ENCODE measurements at places on chromosomes 16 and 17.

DNA sequence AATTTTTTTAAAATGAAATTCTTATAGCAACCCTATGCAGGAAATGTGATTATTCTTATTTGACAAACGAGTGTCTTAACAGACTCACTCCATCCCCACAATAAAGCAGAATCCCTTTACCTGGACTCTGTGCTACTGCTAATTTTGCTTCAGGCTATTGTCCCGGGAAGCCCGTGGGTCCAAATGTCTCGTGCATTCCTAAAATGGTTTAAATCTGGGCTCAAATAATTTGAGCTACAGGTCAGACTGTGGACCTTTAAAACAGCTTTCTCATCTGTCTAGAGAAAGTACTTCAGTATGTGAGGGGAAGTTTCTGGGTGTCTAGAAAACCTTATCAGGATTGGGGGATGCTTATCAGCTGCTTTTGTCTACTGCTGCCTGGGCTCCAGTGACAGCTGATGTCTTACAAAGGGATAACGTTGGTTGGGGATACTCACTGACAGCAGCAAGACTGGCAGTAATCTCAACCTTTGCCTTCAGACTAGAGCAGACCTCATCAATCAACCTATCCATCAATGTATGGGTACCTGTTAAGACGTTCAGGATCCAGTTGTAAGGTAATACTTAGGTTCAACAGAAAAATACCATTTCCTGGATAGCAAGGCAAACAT is 197.9 kb upstream of the CDH11 start:
- DNase-seq: no peak

DNA sequence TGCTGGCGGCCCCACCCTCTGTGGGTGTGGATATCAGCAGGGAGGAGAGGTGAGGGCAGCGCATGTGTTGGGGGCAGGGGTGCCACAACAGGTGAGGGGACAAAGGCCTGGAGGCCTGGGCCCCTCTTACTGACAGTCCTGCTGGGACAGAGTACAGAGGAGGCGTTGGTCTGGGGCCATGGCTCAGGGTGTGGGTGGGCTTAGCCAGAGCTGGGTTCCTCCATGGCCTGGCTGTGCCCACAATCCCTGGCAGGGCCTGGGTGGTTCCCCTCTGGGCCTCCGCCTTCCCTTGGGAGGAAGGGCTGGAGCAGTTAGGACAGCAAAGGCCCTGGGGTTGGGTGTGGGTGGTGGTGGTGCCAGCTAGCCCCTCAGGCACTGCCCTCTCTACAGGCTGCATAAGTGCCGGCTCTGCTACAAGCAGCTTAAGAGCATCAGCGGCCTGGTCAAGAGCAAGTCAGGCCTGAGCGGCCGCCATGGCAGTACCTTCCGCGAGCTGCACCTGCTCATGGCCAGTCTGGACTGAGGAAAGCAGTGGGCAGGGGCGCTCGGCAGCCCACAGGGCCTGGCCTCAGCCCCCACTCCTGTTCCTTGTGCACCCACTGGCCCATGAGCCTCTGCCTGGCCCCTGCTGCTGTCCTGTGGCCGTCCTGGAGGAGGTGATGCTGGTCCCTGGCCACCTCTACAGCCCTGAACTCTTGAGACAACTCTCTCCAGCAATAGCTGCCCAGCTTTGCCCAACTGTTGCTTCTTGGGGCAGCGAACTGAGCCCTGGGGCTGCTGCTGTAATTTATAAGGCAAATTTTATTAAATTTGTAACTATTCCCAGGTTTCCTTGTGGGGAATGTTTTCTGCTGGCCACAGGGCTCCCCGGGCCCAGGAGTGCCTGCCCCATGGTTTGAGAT is 21.1 kb downstream of the KATNB1 start:
- no peak for DNase-seq

GRCh38 chr17:58530655-58531054 is 16.2 kb upstream of the MTMR4 start:
- DNase-seq: no peak

GRCh38 chr17:51647826-51648225 is 387.5 kb downstream of the UTP18 start:
- DNase-seq: no peak

DNA sequence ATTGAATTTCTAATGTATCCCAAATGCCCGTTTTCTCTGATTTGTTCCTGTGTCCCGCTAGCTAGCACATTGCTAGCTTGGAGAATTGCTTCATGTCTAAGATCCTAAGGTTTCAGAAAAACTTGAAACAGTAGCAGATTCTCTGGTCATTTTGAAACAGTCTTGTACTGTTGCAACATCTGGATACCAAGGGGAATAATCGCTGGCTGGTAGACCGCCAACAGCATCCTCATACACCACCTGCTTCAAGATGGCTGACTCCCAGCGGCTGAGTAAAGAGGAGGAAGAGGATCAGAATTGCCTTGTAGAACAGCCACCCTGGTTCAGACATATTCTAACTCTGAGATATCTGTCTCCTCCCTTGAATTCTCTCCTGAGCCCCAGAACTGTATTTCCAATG is 226.7 kb upstream of the ELAC2 start:
- DNase-seq: peak; percentile 68

- DNase-seq: no peak
Measured at GRCh38 chr16:10663146-10663545, 31.6 kb downstream of the TEKT5 start.

DNA sequence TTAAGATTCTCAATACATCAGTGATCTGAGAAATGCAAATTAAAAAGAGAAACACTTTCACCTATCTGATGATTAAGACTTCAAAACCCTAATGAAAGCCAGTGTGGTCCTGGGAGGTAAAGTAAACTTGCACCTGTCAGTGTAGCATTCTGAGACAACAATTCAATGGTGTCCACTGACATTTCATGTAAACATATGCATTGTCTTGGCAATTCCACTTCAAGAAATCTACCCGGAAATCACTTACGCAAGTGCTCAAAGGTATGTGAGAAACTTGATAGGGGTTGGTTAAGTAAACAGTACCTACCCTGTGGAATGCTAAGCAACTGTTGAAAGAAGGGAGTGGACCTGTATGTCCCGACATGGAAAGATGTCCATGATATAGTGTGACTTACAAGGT is 2.1 kb downstream of the ST6GALNAC1 start:
- no peak for DNase-seq

Measured in left forelimb (tissue), 1 donor.